NCI-H1436 treated with DMSO at 0.1 percent for 48 hours (cell line): ENCODE measurements at places on chromosomes 6 and 20.

DNA sequence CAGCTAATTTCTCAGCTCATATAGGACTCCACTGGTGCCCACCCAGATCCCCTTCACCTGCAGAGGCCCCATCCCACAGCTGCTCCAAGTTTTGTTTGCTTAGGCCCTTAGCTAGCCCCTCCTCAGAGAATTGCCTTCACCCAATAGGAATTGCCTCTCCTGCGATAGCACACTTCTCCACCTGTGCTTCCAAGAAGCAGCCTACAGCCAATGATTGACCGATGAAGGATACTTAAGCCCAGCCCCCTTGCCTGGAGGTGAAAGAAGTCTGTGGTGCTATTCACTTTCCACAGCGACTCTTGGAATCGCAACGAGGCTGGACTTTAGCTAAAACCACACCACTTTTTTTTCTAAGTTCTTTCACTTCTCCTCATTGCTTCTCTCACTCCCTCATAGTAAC is 353.2 kb upstream of the BTBD3 start:
- DNase-seq: no peak

GRCh38 chr6:158048589-158048988 is 66.9 kb downstream of the SYNJ2 start:
- DNase-seq: no peak

GRCh38 chr20:57249073-57249472 is 17.4 kb downstream of the BMP7 start:
- DNase-seq: no peak

GRCh38 chr6:105038259-105038658 is 81.4 kb downstream of the LIN28B start:
- no peak for DNase-seq

DNA sequence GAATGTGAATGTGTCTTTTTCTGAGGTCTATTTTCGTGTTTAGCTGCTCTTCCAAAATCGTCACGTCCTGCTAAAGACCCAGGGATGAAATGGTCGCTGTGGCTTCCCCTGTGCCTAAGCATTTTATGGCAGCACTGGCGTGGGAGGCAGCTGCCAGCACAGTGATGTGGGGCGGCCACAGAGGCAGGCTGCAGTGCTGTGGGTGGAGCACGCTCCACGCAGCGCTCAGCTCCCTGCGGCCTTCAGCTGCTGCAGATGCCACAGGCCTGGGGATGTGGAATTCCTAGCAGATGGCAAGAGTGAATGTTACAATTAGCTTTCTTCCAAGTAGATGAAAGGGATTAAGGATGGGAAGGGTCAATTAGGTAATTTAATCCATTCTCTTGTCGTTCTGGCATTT is 242.6 kb downstream of the SMOC2 start:
- DNase-seq: no peak

GRCh38 chr6:32952817-32953739 is at the start of gene HLA-DMA:
HLA-DMA (minus strand) TSS chr6:32953097; CDS start chr6:32953036, 61 bp downstream.
- no peak for DNase-seq

- DNase-seq: no peak
Observed at GRCh38 chr6:5457041-5457440, 195.7 kb downstream of the FARS2 start.

GRCh38 chr20:19141998-19142397 is 70.4 kb upstream of the SLC24A3 start:
- no peak for DNase-seq

GRCh38 chr6:149984773-149985172 is 21.0 kb downstream of the ULBP1 start:
- DNase-seq: no peak

DNA sequence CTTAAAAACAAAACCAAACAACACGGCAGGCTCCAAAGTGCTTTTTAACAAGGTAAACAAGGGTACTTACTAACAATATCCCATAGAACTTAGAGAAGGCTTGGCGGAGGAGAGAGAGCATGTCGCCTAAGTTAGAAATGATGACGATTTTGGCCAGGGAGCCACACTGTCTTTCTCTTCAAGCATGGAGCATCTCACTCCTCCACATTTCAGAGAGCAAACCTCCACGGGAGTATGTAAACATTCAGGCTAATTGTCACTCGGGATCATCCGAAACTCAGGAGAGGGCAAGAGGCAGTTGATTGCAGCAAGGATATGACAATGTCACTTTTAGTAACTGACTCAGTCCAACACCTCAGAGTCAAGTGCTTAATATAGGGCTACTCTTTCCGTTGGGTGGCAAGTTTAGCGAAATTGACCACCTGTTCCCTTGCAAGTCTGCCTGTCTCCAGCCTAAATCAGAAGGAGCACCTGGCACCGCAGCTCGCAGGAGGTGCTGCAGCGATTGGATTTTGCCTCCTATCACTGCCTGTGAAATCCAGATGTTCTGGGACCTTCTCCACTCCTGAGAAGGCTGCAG is 65.8 kb upstream of the RPS6KA2 start:
- no peak for DNase-seq

DNA sequence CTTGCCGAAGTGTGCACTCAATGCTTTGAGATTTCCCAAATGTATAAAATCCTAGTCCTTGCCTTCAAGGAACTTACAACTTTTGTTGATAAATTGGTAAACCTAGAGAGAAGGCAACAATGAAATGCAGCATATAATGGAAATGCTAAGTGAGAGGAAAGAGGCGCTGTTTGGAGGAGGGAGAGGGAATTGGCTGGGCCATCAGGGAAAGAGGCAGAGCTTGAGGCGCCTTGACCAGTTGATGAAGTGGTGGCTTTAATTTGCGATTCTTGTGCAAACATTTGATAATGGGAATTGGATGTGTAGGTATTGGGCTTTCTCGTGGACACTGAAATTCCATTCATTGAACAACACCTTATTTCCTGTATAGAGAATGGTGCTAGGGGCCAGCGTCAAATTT is 1.9 kb upstream of the CDYL start:
- DNase-seq: no peak

- no peak for DNase-seq
Observed at GRCh38 chr6:104954190-104954797, 2.6 kb upstream of the LIN28B start.
